Kidney (tissue), 22 donors: ENCODE measurements at places on chromosomes 3 and 15. TPM values are rescaled to one million over a fixed set of nuclear protein-coding genes. Genes with fewer than 3 reads are reported as not detected.
A peak's percentile ranks its signal among the peaks of the same experiment; 100 is the strongest.

- DNase-seq, result no peak
These were observed 17.4 kb downstream of the TFG start for GRCh38 chr3:100726706-100727105.

PLIN1 gene
- total RNA-seq, result 2.1 TPM

GRCh38 chr3:110946810-110947209 lies 124.8 kb upstream of the NECTIN3 start:
- DNase-seq, result no peak

GRCh38 chr3:150740733-150741496 lies 22.1 kb downstream of the SIAH2 start:
- no peak for DNase-seq

A4GNT gene
- not detected for total RNA-seq

TIMP4 gene
- 7.6 TPM for total RNA-seq

FAM219B gene
- total RNA-seq, result 76.5 TPM

DNA sequence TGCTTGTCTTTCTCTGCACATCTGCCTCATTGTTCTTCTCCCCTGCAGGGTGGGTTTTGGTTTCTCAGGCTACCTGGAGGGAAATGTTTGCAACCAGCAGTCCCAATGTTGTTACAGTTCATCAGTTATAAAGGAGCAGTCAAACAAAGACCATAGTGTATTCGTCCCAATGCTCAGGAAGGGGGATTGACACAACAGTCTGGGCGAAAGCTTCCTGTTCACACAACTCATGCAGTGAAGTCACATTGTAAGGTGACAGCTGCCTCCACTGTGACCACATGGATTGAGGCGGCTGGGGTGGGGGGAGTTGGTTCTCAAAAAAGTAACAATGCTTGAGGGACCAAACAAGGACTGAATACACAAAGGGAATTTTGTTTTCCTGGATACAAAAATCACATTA lies 28.8 kb upstream of the TF start:
- no peak for DNase-seq

DNA sequence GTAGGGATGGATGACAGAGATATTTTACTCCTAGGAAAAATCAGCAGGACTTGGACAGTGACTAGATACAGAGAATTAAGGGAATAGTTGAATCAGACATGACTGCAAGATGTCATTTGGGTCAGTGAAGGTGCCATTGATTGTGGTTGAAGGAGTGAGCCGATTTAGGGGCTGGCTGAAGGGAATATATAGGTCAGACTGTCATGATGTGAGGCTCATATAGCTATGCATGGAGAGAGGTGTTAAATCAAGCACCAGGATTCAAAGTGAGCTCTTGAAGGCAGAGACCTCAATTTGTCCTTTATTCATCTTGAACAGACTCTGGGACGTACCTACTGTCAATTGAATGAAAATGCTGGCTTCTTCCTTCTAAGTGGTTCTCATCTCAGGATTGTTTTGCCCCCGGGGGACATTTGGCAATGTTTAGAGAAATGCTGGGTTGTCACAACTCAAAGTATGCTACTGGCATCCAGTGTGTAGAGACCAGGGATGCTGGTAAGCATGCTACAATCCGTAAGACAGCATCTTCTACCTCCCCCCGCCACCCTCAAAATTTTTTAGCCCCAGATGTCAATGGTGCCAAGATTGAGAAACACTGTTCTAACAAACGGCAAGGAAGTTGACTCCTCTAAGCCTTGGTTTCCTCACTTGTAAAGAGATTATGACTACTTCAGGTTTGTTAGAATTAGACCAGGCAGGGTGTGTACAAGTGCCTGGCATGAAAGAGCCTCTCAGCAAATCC lies 7.8 kb downstream of the ATP2C1 start:
- DNase-seq, result no peak

DNA sequence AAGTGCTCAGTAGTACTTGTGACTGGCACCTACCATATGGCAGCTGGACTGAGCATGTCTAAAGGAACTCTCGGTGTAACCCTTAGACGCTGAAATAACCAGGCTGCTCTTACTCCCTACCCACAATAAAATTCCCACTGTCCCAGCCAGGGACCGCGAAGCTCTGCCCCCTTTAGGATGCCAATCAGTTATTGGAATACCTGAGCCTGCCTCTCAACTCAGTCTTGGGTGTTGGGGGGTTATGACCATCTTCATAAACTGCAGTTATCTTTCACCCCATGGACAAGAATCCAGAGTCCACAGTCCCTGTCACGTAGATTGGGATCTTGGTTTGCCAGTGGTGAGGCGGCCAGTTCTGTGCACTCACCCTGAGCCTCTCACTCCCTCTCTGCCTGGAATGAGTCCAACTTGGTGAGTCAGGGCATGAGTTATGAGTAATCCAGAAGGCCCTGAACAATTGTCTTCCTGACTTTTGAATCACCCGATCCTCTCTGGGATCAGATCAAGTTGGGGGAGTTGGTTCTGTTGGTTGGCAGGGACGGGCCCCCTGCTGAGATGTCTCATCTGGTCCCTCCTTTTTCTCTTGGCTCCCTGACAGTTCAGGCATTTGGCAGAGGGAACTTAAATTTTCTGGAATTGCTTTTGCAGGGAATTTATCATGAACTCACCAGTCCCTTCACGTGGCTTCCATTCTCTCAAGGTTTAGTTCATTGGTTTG lies 120.1 kb upstream of the UBE2E1 start:
- peak; percentile 31 for DNase-seq

- no peak for DNase-seq
These were observed 200.1 kb upstream of the GAP43 start for GRCh38 chr3:115423170-115423569.

DNA sequence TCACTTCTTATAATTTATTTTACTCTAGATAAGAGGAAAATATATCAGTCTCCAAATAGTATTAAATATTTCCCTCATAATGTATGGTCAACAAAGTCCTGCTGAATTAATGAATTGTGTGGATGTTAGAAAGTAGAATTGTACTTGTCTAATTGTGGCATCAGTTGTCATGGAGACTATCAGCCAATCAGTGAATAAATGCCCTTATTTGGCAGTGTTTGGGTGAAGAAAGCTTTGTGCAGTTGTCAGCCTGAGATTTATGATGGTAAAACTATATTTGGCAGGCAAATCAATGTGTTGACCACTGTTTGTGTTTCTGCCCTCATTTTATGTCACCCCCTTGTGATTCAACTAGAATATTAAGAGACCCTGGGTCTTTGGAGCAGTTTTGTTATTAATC lies 293.6 kb upstream of the MDFIC2 start:
- no peak for DNase-seq

SERPINI1 gene
- total RNA-seq, result 9.5 TPM

- peak; percentile 91 for DNase-seq
These were observed 9.7 kb downstream of the STOML1 start for GRCh38 chr15:73982222-73982962.

DNA sequence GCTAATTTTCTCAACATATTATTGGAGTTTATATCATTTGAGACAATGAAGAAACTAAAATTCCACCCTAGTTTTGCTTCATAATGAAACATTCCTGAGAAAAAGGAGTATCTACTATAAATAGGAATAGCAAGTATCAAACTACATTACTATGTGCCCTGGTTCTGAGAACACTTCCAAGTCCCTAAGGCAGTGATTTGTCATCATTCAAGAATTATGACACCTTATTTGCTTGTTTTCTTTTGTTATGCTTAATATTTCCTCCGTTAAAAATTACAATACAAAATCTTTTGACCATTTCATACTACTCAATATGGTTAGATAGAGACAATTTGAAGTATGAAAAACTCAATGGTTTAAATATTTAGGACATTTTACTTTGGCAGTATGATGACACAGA lies 707.8 kb upstream of the GOLIM4 start:
- no peak for DNase-seq

DNA sequence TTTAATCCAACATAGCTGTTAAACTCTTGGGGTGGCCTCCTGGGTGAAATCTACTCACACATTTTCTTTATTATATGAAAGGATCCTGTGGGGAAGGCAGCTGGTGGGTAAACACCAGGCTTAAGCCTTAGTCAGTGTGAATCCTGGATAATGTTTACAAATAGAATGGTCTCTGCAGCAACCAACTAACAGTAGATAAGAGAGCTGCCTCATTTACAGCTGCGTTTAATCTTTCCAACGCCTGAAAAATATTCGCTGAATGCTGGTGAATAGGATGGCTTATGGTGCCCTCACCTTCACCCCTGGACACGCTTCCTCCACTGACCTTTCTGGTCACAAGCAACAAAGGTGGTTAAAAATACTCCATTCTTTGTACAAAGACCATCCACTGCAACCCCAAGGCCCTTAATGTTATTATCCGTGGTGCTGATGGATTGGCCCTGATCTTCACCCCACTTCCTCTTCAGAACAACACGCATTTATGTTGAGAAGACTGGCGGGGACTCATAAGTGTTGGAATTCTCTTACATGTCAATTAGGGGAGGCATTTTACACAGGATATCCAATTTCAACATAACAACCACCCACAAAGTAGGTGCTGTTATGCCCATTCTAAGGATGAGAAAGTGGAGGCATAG lies 120.0 kb upstream of the FRMD4B start:
- no peak for DNase-seq

DNA sequence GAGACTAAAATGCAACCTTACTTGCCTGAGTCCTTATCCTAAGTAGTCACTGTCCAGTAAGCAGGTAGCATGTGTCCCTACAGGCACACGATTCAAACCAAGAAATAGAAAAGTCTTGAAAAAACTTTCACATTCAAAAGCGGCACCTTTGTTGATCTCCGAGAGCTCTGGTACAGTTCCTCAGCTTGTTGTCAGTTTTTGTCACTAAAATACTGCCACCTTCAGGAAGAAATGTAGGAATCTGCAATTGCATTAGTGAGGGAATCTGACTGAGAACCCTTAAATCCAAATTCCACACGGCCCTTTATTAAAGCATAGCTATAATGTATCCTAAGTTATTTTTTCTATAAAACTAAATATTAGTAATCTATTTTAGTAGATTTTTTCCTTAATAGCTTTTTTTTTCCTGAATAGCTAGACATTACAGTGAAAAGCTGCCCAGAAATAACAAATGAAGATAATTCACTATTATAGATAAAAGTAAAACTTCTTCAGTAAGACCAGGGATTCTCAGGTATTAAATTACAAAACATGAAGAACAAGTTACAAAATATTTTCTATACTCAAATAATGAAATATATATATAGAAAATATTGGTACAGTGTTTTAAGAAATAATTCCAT lies 44.0 kb downstream of the CCDC54 start:
- peak; percentile 78 for DNase-seq

DNA sequence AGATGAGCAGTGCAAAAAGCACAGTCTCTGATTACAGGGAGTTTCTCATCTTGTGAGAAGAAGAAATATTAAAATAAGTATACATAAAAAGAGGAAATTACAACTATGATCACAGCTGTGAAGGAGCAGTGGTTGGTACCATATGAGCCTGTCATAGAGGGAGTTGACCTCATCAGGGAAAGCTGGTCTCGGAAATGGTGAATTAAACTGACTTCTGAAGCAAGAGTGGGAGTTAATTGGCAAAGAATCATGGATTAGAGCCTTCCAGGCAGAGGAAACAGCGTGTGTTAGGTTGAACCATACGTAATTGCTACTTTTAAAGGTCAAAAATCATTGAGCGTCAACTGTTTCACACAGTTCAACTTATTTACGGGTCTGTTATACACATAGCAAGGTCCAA lies 539.1 kb downstream of the EDEM1 start:
- no peak for DNase-seq

- DNase-seq, result peak; percentile 81
These were observed 767 bp downstream of the EPM2AIP1 start for GRCh38 chr3:36991923-36992805.

- no peak for DNase-seq
These were observed 8.2 kb upstream of the SENP7 start for GRCh38 chr3:101521211-101521701.

SOX14 gene
- not detected for total RNA-seq

GRCh38 chr15:93109336-93110102 lies 20.5 kb upstream of the RGMA start:
- peak; percentile 53 for DNase-seq

DNA sequence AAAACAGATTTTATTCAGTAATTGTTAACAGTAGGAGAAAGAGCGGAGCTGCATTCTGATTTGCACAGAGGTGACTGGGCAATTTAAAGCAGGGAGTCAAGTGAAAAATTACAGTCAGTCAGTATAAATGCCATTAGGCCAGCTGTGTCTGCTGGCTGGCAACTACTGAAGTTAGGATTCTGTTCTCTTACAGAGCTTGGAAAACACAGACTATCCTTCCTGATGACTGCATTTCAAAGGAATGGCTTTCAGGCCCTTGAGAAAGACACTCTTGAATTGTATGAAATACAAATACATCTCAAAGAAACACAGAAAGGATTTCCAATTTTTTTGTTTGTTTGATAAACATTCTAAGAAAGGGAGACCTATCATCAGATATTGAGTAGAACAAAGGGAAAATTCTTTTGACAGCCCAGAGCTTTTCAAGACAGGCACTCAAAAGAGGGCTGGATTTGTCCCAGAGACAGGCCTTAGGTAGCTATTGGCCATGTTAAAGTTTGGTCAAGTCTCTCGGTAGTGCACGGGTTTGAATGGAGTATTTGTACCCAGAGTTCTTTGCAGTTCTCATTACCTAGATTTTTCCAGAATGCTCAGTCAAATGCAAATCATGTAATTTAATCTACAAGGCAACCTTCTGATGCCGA lies 551.2 kb upstream of the CCDC54 start:
- no peak for DNase-seq

- DNase-seq, result no peak
These were observed 18.5 kb upstream of the PDHB start for GRCh38 chr3:58452176-58452575.

GRCh38 chr15:98881526-98882520 lies 125.8 kb downstream of the PGPEP1L start:
- DNase-seq, result no peak

MYH15 gene
- 0.44 TPM for total RNA-seq

WNT5A gene
- total RNA-seq, result 9.9 TPM

REC114 gene
- not detected for total RNA-seq

- peak; percentile 48 for DNase-seq
These were observed 422 bp downstream of the LSAMP start for GRCh38 chr3:116444819-116445310.

SPSB4 gene
- 0.57 TPM for total RNA-seq

DNA sequence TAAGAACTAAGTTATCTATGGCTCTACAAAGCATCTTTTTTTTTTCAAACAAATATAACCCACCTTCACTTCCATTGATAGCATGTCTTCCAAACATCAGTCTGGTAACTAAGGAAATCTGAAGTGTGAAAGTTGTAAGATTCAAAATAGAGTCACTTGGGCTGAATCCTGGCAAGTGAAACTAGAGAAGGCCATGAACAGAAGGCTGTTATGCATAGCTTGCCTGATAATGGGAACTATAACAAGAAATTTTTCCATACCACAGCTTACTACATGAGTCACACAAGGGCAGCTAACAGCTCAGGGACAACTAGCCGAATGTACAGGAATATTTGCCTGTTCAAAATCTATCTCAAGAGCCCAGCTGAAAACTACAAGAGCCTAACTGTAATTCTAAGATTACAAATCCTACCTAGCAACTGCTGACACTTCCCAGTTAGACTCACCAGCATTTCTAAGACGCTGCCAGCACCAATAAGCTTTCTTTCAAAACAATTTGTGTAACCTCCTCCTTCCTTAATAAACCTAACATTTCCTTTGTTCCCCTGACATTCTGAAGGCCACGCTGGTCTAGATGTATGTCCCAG lies 1066.5 kb downstream of the PLOD2 start:
- no peak for DNase-seq

NPAP1 gene
- 0.19 TPM for total RNA-seq
